ENCODE measurements at places on chromosomes 7 and 10.

GRCh38 chr10:88461426-88461825 is 121.7 kb downstream of the RNLS start:
- DNase-seq: no peak

DNA sequence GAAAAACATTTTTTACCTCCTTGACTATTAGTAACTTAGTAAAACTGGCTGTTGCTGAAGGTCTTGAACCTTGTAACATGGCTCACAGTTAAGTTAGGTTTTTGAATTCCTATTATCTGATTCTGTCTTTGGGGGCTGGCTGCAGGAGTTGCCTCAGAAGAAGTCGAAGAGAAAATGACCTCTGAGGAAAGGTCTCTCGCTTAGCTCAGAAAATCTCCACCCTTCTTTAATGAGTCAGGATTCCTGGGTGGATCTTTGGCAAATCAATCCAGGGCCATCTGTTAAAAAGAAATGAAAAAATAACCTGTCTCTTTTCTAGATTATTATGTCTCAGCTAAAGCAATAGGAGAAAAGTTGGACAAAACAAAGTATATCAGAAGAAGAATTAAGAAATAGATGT is 267.8 kb upstream of the SEMA3C start:
- DNase-seq: no peak

- DNase-seq: no peak
Observed at GRCh38 chr10:58177362-58177947, 90.2 kb downstream of the IPMK start.

- no peak for DNase-seq
Observed at GRCh38 chr10:79164075-79164474, 95.3 kb downstream of the ZMIZ1 start.
